Gastrocnemius medialis (tissue), 4 donors: ENCODE measurements at places on chromosomes 1 and 21. TPM values are rescaled to one million over a fixed set of nuclear protein-coding genes. Genes with fewer than 3 reads are reported as not detected.

DNA sequence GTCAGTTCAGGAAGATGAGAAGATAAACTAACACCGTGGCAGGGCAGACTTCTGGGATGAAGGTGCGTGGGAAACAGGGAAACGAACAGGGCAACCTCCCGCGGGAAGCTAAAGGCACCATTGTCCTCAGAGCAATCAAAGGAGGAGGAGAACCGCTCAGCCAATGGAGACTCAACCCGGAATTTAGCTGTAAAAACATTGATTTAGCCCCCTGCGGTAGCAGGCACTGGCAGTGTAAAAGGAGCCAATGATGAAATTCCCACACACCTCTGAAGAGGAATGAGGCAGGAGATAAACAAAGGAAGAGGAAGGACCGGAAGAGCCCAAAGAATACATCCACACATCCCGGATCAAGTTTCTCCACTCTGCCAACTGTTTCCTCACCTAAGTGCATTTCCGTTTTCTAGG is 19.5 kb downstream of the HLCS start:
- DNase-seq: no peak

DNA sequence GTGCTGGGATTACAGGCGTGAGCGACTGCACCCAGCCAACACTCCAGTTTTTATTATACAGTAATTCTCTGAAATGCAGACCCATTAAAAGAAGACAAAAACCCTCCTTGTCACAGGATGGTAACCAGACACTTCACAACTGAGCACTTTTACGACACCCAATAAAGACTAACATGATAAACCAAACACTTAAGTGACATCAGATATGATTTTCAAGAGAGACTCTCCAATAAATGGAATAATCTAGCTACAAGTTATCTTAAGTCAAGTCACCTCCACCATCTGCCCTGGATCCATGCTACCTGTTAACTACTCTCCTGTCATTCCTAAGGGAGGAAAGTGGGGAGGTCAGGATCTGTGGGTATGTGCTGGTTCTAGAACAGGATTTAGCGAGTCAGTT is 5.6 kb downstream of the GNG12 start:
- DNase-seq: no peak

DNA sequence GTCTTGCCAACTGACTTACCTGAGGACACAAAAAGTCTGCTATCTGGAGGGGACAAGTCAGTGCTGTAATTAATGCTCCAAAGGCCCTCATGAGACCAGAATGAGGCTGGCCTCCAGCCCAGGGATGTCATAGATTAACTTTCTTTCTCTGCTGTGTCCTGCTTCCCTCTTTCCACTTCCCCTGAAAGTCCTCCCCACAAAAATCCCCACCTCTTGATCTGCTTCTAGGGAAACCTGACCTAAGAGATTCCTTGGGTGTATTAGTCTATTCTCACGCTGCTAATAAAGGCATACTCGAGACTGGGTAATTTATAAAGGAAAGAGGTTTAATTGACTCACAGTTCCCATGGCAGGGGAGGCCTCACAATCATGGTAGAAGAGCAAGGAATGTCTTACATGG is 39.2 kb downstream of the RUNX3 start:
- no peak for DNase-seq

ADGRL2 gene
- 9.7 TPM for total RNA-seq

OVAAL gene
- total RNA-seq: not detected
